ENCODE measurements at places on chromosomes 7 and 10. TPM values are rescaled to one million over a fixed set of nuclear protein-coding genes. Genes with fewer than 3 reads are reported as not detected.

DNA sequence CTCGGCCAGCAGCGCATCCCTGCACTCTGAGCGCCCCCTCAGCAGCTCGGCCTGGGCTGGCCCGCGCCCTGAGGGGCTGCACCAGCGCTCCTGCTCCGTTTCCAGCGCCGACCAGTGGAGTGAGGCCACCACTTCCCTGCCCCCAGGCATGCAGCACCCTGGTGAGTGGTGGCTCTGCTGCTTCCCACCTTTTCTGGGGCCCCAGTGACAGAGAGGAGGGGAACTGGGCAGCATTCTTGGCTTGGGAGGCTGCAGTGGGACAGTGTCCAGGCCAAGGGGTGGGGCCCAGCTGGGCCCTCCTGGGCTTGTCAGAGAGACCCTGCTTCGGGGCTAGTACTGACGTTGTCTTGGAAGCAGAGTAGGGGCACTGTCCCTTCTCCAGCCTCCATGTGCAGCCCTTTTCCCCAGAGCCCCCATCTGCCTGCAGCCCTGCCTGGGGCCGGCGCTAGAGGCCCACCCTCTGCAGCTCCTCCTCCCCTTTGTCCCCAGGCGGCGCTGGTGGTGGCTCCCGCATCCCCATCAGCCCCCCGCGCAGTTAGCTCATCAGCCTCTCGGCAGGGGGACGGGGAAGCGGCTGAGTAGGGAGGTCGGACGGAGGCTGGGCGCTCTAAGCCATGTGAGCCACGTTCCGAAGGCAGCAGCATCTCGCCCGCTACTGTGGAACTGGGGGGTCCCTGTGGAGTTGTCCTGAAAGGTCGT, 29.2 kb downstream of the GBX1 start:
- DNase-seq = no peak

PGAM2 gene
- total RNA-seq = 1.9 TPM

DNA sequence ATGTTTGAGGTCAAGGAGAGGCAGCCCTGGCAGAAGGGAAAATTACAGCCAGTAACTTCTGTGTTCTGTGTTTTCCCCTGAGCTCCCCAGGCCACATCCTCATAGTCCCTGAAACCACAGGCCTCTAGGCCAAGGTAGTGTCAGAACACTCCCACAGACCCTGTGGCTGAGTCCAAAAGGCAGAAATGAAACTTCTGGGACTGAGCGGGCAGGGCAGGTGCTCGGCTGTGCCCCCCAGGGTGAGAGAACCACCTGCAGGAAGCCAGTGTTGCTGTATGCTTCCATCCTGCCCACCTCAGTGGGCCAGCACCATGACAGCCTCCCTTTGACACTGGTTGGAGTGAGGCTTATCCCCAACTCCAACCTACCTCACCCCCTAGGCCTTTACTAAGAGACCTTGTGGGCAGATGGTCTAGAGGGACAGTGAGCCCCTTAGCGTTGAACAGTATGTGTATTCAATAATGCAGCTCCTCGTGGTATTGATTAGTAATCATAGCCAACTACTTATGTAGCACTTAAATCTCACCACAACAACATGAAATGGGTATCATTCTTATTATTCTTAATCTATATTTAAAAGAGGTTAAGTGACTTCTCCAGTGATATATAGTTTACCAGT, 30.3 kb downstream of the PIK3CG start:
- DNase-seq = peak; percentile 57

DNA sequence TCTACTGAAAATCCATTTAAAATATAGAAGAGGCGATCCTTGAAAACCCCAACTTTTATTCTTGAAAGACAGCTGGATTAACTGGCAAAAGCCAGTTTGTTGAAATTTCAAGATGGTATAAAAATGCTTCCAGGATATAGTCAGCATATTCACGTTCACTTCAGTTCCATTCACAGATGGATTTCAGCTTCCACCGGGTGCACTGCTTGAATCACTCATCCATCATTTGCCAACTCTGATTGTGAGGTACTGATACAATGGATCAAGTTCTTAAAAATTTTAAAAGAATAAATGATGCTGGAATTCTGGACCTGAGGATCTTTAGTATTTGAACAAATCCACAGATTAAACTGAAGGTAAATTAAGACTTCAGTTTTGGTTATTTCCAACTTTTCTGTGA, 2.4 kb downstream of the PURB start:
- DNase-seq = no peak

CEP55 gene
- total RNA-seq = 16.5 TPM

RBP4 gene
- total RNA-seq = not detected

GRCh38 chr10:32046151-32046550, 10.1 kb downstream of the KIF5B start:
- no peak for DNase-seq

CYP2C8 gene
- not detected for total RNA-seq

- DNase-seq = no peak
Observed at GRCh38 chr10:50490241-50490640, 133.5 kb downstream of the SGMS1 start.

DNA sequence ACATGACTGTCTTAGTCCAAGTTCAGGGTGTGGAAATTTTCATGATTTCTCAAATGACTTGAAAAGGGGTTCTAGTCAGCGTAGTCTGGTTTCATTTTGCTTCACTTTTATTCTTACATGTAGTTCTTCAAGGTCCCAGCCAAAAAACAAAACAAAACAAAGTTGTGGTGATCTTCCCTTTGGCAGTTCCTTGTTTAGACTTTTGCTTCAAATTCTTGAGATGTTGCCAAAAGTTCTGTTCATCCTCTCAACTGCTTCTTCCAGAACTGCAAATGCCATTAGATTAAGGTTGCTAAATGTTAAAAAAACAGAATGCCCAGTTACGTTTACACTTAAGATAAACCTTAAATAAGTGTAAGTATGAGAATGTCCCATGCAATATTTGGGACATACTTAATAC, 370.8 kb upstream of the LRRTM3 start:
- DNase-seq = no peak

DNA sequence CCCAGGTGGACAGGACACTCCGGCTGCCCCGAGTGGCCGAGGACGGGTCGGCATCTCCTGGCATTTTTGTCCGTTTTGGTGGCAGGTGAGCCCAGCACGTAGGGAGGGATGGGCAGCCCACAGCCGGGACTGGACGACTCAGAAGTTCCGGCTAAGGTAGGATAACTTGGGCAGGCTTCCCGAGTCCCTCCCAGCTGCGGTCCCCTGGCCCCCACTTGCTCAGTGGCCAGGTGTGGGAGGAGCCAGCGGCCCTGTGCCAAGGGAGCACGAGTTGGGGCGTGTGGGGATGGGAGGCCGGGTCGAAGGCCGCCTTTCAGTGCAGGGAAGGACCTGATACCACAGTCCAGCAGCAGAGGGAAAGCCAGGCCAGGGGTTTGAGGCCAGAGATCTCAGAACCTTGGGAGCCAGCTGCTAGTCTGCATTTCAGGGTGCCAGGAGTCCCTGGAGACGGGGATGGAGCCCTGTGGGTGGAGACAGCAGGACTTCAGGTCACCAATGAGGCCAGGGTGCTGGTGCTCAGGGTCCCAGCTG, 58.5 kb downstream of the PWWP2B start:
- DNase-seq = no peak

GRCh38 chr10:79202188-79203013, 133.6 kb downstream of the ZMIZ1 start:
- DNase-seq = peak; percentile 90

- peak; percentile 77 for DNase-seq
Observed at GRCh38 chr10:119455609-119456434, 86.7 kb downstream of the RGS10 start.

CYP26C1 gene
- 0.30 TPM for total RNA-seq

- DNase-seq = no peak
Observed at GRCh38 chr7:28961972-28962371, 3.8 kb upstream of the TRIL start.

SNCG gene
- total RNA-seq = not detected

DNA sequence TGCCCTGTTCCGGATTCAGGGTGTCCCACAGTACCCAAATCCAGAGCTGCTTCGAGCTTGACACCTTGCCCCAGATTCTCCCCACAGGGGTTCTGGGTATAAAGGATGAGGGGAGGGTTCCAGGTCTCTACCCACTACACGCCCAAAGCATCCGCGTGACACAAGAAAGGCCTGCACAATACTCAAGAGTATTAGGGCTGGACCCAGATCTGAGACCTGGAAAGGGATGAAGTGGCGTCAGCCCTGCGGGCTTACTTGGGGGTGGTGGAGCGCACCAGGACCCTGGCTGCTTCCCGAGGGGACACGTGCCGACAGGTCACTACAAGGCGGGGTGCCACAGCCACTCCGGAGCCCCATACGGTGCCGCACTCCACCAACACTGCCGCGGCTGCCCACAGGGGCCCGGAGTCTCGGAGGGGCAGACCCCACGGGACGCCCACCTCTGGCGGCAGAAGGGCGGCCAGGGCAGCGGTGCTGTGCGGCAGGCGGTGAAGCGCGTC, 1.3 kb downstream of the TYSND1 start:
- no peak for DNase-seq

CDCA7L gene
- 278 TPM for total RNA-seq

DNA sequence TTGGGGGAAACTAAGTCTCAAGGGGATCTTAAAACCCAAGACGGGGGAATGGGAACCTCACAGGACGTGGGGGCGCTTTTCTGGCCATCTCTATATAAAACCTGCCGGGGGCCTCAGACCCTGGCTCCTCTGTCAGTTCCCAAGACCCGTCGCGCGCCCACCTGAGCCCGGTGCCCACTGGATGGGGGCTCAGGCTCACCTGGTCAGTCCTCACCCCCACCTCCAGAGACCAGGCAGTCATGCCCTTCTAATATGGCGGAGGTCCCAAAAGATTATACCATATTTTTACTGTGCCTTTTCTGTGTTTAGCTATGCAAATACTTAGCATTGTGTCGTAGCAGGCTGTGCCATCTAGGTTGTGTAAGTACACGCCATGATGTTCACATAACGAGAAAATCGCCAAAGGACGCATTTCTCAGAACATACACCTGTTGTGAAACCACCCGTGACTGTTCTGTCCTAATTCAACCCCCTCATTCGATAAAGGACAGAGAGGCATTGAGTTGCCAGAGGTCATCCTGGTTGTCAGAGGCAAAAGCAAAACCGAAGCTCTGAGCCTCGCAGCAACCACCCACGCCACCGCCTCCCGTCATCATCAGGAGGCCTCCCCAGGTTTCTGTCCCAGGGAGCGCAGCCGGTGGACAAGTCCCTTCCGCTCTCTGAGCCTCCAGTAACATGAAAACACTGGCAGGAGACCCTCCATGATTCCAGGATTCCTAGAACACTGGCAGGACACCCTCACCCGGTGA, 28.9 kb downstream of the OAT start:
- no peak for DNase-seq

DNA sequence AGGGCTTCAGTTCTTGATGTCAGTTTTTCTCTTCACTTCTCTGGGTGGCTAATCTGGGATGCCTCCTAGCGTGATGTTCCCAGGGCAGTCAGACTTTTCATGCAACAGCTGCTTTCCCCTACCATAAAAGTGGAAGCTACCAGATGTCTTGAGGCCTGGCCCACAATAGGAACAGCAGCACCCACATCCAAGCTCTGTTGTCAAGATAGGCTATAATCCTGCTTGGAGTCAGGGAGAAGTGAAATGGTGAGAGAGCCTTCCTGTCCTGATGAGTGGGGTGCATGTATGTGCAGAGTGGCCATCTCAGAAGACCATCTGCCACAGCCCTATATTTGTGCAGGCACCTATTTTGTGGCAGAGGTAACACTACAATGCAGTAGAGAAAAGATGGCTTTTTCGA, 108.0 kb downstream of the HTR5A start:
- no peak for DNase-seq

- no peak for DNase-seq
Observed at GRCh38 chr7:31256506-31256905, 84.0 kb downstream of the NEUROD6 start.

RBP3 gene
- not detected for total RNA-seq

- DNase-seq = no peak
Observed at GRCh38 chr7:110568932-110569331, 522.0 kb upstream of the LRRN3 start.

HOXA10 gene
- not detected for total RNA-seq

DNA sequence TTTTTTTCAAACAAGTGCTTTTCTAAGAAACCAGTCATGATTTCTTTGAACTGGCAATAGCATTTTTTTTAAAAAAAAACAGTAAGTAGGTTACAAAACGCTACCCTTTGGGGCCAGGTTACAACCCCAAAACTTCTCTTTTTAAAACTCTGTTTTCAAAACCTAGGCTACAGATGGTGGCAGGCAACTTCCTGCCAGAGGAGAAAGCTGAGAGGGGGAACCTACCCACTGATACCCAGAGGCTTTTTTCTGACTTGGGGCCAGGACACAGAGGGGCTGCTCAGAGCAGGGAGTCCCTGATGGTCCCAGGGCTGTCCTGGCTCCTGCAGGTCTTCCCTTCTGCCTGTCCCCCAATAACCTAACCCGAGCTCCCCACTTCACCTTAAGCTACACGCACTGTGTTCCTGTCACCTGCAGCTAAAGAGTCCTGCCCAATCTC, 6.9 kb downstream of the STN1 start:
- no peak for DNase-seq

DNA sequence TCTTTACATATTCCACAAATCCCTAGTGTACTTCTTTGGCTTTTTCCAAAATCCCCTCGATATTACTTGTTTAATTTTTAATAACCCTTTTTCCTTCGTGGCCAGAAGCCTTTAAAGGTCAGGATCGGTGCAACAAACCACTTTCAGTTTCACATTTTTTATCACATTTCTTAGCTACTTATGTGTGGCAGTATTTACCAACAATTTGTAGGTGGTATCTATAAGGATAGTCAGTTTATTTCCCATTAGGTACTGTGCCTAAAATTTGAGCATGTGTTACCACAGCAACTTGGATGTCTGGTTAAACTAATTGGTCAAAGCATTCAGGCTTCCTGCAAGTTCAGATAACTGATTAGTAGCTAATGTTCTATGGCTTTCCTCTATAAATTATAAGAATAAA, 104.9 kb downstream of the CDK14 start:
- DNase-seq = peak; percentile 56

MYL10 gene
- not detected for total RNA-seq

CYP2C18 gene
- total RNA-seq = not detected

GRCh38 chr10:59736749-59737148, 16.5 kb downstream of the MRLN start:
- peak; percentile 26 for DNase-seq

GRCh38 chr10:132289439-132289838, 18.3 kb downstream of the STK32C start:
- no peak for DNase-seq

- DNase-seq = no peak
Observed at GRCh38 chr7:41870461-41871138, 167.7 kb upstream of the INHBA start.

- DNase-seq = no peak
Observed at GRCh38 chr10:31031205-31031557, 484 bp downstream of the ZNF438 start.

SPAM1 gene
- total RNA-seq = not detected

DNA sequence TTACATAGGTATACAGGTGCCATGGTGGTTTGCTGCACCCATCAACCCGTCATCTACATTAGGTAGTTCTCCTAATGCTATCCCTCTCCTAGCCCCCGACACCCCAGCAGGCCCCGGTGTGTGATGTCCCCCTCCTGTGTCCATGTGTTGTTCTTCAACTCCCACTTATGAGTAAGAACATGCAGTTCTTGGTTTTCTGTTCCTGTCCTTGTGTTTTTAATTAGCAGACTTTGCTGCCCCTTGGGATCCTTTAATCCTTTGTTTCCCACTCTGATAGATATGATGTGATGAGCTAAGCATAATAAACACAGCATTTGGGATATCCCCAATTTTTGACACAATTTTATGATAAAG, 71.1 kb upstream of the PALS2 start:
- no peak for DNase-seq

MYOF gene
- 9.2 TPM for total RNA-seq
